Stimulated activated CD8-positive, alpha-beta memory T cell treated with anti-CD3 and anti-CD28 coated beads, Interleukin-4, amount 100 ng/mL, for 24 hours (primary cell): ENCODE measurements at places on chromosomes 4 and X.

GRCh38 chrX:51813886-51814460, 70.7 kb downstream of the GSPT2 start:
- DNase-seq: no peak

GRCh38 chrX:49710744-49711319, 15.0 kb upstream of the PAGE1 start:
- DNase-seq: no peak

GRCh38 chr4:10008609-10009005, 12.7 kb downstream of the SLC2A9 start:
- DNase-seq: no peak

GRCh38 chr4:32161392-32161791, 1441.2 kb downstream of the PCDH7 start:
- no peak for DNase-seq

DNA sequence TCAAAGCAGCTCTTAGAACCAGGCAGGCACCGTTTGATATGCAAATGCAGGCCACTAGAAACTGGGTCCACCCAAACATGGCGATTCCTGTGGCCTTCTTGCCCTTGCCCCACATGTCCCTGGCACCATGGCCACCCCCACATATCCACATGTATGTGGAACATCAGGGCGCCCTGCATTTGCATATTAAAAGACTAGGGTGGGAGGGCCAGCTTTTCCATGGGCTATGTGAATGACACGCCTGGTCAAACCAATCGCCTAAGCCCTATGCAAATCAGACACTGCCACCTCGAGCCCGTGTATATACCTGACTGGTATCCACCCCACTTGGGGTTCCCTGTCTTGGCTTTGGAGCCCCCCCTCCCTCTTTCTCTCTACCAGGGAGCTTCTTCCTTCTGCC, 107.0 kb downstream of the ABLIM2 start:
- no peak for DNase-seq

DNA sequence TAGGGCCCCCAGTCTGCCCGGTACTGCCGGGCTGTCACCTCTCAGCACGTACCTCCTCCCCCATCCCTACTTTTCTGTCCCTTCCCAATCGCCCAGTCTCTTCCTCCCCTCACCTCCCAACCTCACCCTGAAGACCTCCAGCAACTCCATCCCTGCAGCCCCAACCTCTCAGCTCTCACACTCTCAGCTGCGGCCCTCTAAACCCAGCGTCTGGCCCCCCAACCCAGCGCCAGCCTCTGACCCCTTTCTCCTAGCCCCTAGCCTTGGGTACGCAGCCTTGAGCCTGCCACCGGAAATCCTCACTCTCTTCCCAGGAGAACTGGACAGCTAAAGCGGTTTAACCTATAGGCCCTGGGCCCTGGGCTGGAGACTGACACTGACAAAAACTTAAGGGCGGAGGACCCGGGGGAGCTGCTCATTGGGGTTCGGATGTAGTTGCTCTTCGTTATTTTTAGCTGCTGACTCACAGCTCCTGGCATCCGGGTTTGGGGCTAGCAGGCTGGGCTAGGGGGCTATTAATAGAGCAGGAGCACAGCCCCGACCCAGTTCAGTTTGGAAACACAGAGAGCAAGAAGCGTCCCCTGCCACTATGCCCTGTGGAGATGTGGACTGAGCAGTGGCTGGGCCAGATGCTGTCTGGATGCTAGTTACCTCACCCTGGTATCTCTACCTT, 9.6 kb upstream of the DLG3 start:
- DNase-seq: no peak

DNA sequence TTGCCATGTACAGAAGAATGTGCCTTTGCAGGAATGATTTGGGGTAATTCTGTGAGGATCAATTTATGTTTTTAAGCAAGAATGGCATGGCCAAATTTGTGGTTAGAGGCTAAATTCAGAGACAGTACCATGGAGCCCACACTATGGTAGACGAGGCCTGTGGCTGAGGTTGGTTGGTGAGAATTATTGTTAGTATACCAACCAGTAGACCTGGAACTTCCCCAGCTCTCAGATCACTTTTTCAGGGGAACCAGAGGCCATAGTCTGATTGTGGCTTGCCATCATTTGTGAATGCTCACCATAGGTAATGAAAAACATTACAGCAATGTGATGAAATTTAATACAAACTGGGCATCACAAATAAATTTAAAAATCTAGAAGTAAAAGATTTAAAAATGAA, 56.3 kb downstream of the SHISA3 start:
- no peak for DNase-seq

DNA sequence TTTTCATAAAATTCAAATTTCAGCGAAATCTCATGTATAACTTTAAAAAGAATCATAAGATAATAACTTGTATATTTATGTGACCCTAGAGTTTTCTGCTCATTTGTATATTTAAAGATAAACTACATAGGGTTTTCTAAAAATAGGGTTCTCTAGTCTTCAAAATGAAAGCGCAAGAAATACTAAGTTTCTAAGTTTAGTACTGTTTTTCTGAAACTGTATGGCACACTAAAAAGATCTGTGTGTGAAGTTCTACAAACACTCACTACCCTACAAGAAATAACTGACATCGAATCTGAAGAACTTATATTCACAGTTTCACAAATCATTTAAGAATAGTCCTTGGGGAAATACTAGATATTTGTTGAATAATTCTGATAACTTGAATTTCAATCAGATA, 38.7 kb upstream of the NDST4 start:
- DNase-seq: no peak

DNA sequence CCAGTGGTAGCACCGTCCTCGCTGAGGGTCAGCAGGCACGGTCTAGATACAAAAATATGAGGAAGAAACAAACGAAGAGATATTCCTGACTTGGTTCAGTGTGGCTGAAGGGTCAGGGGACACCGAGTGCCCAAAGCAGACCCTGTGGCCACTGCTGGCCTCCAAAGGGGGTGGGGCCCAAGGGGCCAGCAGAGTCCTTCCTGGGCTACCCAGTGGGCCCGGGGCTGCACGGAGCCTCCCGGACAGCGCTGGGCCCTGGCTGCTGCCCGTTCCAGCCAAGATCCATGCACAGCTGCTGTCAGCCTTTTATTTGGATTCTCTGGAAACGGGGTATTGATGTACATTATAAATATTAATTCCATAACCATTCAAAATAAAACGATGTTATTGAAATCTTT, 20.4 kb downstream of the NELFA start:
- no peak for DNase-seq

GRCh38 chrX:46376246-46376885, 168.9 kb downstream of the ZNF674 start:
- DNase-seq: no peak

- DNase-seq: no peak
These were observed 30.0 kb downstream of the CDKL5 start for GRCh38 chrX:18455384-18455783.

DNA sequence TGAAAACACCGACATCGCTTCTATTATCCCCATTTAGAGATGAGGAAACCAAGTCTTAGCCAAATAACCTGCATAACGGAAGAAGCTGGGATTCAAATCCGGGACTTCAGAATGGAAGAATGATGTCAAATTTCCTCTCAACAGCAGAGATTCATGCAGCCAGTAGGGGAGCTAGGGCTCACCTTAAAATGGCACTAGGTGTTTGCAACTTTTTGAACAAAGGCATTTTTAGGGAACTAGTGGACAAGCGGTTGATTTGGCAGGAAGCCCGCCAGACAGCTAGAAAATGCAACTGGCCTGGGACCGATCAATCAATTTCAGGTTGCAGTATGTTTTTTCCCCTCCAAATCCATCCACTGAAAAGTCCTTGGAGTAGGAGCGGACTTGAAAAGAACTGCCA, 224.2 kb downstream of the PTTG2 start:
- DNase-seq: no peak

- no peak for DNase-seq
These were observed 32.2 kb downstream of the SMS start for GRCh38 chrX:21972721-21973120.

DNA sequence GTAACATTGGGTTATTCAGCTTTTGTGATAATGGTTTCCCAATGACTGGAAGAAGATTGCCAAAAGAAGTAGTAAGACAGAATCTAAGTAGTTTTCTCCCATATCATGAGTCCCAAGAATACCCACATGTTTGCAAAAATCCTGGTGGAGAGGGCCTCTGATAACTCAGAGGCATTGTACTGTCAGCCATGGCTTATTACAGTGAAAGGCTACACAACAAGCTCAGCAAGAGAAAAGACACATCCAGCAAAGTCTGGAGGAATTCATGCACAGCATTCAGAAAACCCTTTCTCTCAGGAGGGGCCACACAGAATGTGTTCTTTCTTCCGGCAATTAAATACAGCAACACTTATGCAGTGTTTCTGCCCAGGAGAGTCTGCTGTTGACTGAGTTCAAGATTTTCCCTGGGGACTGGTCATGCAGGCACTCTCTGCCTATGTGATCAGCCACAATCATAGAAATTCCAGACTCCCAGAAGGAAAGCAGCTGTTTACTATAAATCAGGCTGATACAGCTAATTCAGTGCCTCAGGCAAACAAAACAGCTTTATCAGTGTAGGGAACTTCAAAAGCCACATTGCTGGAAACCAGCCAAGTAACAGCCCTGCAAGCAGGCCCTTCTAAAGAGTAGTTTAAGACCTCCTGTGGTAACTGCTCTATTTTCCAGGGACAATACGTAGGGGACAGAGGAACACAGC, 937.1 kb downstream of the CCSER1 start:
- no peak for DNase-seq

- no peak for DNase-seq
These were observed 64.8 kb downstream of the TSC22D3 start for GRCh38 chrX:107710617-107711391.

DNA sequence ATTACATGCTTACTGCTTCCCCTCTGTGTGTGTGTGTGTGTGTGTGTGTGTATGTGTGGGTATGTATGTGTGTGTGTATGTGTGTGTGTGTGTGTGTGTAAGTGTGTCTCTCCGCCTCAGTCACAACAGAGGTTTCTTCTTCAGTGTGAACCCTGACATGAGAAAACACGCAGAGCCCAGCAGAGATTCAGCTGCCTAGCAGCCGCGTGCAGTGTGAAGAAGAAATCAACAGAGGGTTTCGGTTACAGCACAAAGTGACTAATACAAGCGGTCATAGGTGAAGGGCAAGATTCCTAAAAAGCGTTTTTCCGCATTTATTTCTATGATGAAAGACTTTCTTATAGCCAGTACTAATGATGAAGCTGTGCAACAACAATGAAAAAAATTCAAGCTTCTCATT, 55.3 kb upstream of the ZFP42 start:
- DNase-seq: no peak

GRCh38 chrX:30786374-30786773, 102.7 kb downstream of the TAB3 start:
- no peak for DNase-seq

DNA sequence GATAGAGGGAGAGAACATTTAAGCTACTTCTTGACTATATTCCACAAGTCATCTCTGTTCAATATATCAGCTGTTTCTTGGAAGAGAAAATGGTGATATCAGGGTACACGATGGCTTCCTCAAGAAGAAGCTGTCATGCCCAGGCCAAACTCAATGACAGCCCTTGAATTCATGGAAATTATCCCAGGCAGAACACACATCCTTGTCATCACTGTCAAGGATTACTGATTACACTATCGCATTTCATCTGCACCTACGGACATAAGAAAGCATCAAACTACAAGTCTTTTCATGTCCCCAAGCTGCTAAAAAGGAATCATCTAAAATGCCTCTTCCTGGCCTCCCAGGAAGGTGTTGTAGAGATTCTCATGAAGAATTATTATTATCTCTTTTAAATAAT, 165.2 kb upstream of the SLC7A11 start:
- DNase-seq: no peak

DNA sequence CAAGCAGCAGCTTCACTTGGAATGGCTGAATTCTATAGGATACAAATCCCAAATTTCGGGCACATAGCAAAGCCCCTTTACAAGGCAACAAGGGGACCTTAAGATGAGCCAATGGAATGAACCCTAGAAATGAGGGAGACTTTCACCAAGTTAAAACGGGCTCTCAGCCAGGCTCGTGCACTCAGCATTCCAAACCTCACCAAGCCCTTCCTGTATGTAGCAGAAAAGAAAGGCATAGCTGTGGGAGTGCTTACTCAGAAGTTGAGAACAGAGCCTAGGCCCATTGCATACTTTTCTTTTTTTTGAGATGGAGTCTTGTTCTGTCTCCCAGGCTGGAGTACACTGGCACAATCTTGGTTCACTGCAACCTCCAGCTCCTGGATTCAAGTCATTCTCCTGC, 10.8 kb upstream of the HERC5 start:
- no peak for DNase-seq

GRCh38 chr4:5237086-5237660, 185.9 kb downstream of the STK32B start:
- DNase-seq: no peak

GRCh38 chrX:131279617-131280016, 9.5 kb downstream of the IGSF1 start:
- DNase-seq: no peak

DNA sequence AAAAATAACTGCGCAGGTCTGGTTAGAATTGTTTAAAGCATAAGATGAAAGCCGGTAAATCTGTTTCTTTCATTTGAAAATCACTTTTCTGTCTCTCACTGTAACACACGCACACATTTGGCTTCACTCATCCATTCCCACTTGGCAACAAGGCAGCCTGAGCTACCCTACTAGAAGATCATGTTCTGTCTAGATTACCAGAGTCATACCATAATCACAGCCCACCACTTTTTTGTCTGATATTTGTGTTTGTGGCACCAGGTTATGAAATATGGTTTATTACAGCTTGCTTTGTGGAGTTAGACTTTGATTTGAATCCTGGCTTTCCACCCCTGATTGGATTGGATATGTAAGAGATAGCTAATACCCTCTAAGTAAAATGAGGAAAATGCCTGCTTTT, 2.2 kb downstream of the USO1 start:
- DNase-seq: no peak

DNA sequence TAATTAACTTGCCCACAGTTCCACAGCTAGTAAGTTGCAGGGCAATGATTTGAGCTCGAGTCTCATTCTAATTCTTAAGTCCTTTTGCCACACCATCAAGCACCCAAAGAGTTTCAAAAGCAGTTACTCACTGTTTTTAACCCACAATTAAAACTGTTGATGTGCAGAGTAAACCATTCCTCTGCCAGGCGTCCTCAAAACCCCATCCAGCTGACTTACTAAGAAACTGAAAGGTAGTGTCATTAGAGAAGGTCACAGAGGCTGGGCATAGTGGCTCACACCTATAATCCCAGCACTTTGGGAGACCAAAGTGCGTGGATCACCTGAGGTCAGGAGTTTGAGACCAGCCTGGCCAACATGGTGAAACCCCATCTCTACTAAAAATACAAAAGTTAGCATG, 121.7 kb downstream of the CHIC2 start:
- DNase-seq: no peak
